ENCODE measurements at places on chromosomes 1 and 21.

- DNase-seq = no peak
These were observed 2005.7 kb downstream of the MRPL39 start for GRCh38 chr21:23601549-23601948.

DNA sequence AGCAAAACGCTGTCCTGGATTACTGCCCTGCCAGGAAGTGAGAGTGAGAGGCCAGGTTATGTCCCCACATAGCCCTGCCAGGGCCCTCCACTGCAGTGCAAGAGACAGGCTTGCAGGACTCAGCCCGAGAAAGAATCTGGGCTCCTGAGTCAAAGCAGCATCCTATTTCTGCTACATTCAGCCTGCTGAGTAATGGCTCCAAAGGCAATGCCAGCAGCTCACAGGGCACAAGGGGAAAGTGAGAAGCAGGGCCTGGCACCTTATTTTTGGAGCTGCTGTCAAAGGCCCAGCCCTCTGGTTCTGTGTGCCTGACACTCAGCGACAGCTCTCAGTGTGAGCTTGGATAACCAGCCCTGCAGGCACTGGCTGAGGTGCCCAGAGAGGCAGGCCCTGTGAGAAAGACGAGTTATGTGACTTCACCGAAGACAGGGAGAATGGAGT lies 83.9 kb downstream of the DTL start:
- DNase-seq = no peak

DNA sequence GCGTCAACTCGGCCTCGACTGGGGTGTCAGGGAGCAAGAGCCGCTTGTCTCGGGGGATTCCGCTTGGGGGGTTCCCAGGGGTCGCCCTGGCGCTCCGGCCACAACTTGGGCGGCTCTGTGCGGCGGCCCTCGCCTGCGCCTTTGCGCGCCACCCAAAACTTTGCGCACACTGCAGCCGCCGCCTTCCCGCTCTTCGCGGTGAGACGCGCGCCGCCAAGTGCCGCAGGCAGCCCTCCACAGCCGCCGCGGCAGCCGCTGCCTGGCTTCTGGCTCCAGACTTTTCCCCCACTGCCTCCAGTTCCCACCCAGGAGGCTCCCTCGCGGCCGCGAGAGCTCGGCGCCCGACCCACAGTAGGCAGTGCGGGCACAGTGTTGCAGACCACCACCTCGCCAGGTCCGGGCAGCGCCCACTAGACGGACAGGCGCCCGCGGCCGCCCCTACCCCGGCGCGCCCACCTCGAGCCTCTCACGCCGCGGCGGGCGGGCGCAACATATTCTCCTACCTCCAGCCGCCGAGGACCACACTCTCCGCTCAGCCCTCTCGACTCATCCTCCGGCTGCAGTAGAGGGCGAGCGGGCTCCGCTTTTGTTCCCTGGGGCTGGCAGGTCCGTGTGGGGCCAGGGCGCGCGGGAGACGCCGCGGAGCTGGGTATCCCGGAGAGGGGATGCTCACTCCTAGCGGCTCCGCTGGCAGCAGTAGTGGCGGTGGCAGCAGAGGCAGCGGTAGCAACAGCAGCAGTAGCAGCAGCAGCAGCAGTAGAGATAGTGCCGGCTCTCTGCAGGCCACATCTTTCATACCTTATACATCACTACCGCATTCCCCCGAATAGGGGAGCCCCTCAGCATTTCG lies 296.6 kb downstream of the OMA1 start:
- no peak for DNase-seq

- DNase-seq = no peak
These were observed 102.4 kb upstream of the ST6GALNAC5 start for GRCh38 chr1:76764638-76765454.

GRCh38 chr1:194289569-194290266 lies 1103.3 kb upstream of the B3GALT2 start:
- DNase-seq = no peak

DNA sequence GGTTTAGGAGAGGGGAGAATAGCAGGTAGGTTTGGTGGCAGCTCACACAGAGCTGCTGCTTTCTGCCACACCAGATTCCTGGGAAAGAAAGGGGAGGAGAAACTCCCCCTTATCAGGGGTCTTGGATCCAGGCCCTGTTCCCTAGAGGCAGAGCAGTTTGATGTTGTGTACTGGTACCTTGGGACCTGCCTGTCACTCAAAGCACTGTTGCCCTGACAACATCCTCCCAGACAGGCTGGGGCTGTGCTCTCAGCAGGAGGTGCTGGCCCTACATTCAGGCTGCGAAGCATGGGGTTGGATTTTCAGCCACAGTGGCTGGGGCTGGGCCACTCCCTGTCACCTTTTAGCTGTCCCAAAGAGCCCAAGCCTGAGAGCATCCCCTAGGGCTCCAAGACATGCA lies 188.0 kb downstream of the GRIK3 start:
- no peak for DNase-seq

GRCh38 chr21:16992448-16992847 lies 520.4 kb upstream of the CXADR start:
- DNase-seq = no peak

GRCh38 chr1:115793162-115793561 lies 24.6 kb upstream of the CASQ2 start:
- no peak for DNase-seq

DNA sequence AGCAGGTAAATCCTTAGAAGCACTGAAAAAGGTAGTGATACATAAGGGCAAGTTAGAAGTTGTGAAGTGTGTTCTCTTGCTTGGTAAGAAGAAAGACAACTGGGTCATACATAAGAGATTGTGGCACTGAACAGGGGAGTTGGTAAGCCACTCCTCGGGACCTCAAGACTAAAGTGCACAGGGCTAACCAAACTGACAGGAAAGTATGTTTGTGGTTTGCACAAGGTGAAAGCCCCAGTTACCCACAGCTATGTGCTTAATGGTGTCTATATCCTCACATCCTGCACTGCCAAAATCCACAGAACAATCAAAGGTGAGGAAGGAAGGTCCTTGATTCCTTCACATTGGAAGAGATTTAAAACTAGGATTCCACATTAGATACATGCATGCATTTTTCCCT lies 276.5 kb downstream of the DNM3 start:
- no peak for DNase-seq

- no peak for DNase-seq
These were observed 46.7 kb downstream of the OLIG1 start for GRCh38 chr21:33116676-33117075.

DNA sequence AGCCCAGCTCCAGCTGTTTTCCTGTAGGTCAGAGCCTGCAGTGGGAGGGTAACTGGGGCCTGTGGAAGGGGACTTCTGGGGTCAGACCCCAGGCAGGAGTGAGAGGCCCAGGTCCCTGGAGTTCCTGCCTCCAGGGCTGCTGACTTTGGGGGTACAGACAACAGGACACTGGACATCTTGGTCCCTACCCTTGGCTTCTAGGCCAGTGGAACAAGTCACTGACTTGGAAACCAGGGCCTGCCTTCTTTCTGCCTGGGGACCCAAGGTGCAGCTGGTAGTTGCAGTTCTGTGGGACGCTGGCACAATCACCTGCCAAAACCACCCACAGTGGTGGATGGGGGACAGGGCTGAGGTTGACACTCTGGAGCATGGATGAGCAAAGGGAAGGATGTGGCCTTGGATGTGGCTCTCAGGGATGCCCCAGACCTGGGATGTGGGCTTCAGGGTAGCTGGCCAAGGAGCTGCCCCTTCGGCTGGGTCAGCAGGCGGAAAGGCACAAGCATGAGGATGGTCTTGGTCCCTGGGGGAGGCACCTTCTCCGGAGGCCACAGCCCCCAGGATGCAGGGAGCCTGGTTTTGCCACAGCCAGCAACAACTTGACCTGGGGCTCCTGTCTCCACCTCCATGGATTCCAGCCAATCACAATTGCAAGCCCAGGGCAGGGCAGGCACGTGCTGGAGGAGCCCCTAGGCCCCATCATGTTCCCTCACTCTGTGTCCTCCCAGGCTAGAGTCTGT lies 5.8 kb downstream of the JMJD4 start:
- no peak for DNase-seq

GRCh38 chr1:1441002-1441888 lies 5.8 kb downstream of the VWA1 start:
- peak; percentile 53 for DNase-seq

GRCh38 chr1:100433563-100433962 lies 81.3 kb downstream of the CDC14A start:
- DNase-seq = no peak

DNA sequence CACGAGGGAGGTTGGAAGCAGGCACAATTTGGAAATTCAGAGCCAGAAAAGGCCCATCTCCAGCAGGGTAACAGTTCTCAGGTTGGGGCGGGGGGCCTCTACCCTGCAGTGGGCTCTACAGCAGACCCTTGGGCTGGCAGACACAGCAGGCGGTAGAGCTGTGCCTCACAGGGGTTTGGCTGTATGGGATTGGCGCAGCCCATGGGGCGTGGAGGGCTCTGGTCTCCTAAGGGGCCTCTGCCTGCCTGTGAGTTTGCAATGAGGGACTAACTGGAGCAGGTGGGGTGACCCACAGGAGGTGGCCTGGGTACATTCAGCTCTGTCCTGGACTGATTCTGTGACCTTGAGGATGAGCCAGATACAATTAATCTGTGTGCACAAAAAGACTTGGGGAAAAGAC lies 124.1 kb downstream of the CAMTA1 start:
- no peak for DNase-seq

DNA sequence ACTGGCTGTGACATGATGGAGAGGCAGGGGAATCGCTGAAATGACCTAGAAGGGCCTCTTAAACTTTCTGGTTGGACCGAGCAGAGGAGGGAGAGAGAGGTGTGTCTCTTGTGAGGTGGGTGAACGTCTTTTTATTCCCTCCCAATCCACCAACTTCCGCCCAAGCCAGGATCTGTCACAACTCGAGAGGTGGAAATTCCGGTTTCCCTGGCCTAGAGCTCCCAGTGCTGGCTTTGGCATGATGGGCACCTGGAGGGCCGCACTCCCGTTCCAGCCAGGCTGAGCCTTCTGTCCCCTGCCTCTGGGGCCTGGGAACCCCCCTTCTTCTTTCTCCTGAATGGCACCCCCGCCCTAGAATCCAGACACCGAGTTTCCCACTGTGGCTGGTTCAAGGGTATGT lies at the start of gene SEMA4A:
SEMA4A (plus strand) TSS at position 224 of the 400 bp plus-strand sequence. CDS start 994 bp downstream, outside the sequence.
- no peak for DNase-seq

GRCh38 chr1:55369474-55369873 lies 154.3 kb upstream of the USP24 start:
- no peak for DNase-seq
